ENCODE measurements at places on chromosomes 2 and 18.

GRCh38 chr2:13135369-13135768, 418.6 kb downstream of the TRIB2 start:
- no peak for DNase-seq

DNA sequence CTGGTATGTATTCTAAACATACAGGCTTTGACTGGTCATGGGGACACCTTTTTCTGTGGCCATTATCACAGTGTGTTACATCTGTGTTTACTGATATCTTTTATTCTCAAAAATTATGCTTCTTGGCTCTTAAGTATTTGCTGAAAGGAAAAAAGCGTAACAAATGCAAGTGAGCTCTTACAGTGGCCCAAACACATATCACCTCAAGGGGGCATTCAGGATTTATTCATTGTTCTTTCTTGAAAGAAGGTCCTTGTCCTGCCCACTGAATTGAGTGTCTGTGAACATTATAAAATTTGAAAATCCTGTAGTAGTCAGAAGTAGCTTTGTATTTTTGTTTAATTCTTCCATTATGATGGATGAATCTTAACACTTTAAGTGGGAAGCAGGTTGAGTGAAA, 454.5 kb downstream of the XIRP2 start:
- DNase-seq, result no peak

- no peak for DNase-seq
Measured at GRCh38 chr18:55427951-55428350, 160.0 kb downstream of the TCF4 start.

DNA sequence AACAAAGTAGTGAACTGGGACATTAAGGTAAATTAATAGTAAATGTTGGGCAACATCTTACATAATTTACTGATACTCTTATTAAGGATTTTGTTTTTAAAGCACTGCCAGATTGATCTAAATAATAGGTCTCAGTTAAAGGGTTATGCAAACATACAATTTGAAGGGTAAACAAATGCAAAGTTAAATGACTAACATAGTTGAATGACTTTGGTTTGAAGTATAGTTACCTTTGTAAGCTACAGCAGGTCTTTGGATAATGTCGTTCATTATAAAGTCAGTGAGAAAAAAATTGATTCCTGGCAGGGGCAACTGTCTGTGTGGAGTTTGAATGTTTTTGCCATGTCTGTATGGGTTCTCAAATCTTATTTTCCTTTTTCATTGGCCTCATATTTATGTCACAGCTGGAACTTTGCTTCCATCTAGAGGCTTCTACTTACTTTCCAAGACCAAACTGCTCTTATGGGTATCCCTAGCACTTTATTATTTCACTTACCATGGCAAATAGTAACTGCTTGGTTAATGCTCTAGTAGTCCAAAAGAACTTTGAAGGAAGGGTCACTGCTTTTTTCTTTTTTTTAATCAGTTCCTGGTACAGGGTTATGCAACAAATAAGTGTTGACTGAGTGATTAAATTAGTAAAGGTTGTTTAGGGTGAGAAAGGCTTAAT, 107.8 kb downstream of the NBEAL1 start:
- DNase-seq, result no peak

GRCh38 chr2:45860136-45861121, 209.0 kb downstream of the PRKCE start:
- no peak for DNase-seq

GRCh38 chr2:171670655-171671054, 16.6 kb upstream of the DYNC1I2 start:
- no peak for DNase-seq

- DNase-seq, result no peak
Measured at GRCh38 chr2:183125659-183126341, 1.6 kb downstream of the NUP35 start.

GRCh38 chr2:159411460-159411859, 125.0 kb upstream of the WDSUB1 start:
- DNase-seq, result no peak

- DNase-seq, result peak; percentile 85
Measured at GRCh38 chr2:240437861-240438809, 2.7 kb downstream of the GPC1 start.

DNA sequence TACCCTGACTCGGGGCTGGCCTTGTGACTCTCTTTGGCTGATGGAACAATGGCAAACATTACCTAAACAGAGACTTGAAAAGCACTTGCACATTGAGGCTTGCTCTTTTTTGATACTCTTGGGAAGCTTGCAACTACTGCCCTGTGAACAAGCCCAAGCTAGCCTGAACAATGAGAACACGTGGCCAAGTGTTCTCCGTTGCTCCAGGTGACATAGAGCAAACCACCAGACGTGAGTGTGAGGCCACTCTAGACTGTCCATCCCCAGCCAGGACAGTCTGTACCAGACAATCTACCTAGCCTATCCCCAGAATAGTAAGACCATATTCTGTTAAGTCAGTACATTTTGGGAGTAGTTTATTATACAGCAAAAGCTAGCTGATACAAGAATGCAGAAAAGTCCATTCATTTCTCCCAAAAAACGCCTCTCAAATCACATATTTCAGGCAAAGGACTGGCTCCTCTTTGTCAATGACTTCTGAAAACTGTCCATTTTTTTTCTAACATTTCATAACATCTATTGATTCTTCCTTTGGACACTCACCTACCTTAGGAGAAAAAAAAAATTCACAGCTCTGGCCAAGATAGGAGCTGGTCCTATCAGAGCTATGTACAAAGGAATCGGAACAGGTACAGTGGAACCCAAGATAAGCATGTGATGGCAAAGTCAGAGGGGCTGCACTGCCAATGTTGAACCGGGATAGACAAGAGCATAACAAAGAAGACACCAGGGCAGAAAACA, 142.1 kb upstream of the PKDCC start:
- DNase-seq, result no peak

DNA sequence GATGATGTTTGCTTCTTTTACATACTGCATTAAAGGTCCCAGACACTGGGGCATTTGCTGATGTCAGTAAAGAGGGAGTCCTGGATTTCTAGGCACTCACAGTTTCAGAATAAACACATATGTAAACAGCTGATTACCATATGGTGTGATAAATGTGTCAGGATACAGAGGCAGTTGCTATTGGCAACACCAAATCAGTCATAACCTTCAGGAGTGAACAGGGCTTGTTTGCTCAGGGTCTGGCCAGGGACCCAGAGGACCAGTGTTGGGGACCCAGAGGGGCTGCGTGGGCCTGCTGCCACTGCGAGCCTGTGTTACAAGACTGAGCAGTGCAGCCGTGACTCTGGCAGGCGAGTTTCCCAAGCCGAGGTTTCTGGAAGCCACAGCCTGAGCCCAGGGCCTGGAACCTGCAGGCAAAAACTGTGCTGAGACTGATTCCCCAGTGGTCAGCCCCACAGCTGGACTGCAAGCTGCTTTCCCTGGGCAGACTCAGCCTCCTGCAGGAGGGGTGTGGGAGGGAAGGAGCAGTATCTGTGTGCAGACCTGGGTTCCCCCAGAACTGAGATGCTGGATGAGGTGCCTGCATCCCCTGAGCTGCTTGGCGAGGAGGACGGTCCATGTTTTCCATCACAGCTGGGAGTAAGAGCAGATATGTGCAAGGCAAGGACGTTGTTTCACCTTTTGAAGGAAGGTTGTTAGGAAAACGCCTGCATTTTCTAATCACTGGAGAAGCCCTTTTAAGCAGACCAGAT, 23.6 kb downstream of the ASAP2 start:
- no peak for DNase-seq

- DNase-seq, result no peak
Measured at GRCh38 chr2:192091476-192091875, 103.3 kb downstream of the TMEFF2 start.

DNA sequence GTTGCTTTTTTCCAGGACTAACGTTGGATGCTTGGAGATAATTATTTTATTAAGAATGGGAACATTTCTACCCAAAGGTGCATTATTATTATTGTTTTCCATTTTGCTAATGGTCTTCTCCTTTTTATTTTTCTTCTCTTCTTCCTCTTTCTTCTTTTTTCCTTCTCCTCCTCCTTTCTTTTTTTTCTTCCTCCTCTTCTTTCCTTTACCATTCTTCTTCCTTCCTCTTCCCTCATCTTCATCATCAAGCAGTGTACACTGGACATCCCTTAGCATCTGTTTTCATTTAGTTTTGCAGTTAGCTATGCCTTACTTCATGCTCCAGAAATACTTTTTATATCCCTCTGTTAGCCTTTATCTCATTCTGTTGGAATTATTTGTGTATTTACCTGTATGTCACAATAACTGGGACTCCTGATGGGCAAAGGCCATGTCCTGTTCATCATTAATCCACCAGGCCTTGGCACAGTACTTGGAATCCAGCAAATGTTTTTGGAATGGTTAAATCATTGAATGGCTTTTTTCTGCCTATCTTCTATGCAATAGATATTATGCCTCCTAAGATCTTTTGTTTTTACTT, 162.7 kb downstream of the CAMKMT start:
- no peak for DNase-seq

DNA sequence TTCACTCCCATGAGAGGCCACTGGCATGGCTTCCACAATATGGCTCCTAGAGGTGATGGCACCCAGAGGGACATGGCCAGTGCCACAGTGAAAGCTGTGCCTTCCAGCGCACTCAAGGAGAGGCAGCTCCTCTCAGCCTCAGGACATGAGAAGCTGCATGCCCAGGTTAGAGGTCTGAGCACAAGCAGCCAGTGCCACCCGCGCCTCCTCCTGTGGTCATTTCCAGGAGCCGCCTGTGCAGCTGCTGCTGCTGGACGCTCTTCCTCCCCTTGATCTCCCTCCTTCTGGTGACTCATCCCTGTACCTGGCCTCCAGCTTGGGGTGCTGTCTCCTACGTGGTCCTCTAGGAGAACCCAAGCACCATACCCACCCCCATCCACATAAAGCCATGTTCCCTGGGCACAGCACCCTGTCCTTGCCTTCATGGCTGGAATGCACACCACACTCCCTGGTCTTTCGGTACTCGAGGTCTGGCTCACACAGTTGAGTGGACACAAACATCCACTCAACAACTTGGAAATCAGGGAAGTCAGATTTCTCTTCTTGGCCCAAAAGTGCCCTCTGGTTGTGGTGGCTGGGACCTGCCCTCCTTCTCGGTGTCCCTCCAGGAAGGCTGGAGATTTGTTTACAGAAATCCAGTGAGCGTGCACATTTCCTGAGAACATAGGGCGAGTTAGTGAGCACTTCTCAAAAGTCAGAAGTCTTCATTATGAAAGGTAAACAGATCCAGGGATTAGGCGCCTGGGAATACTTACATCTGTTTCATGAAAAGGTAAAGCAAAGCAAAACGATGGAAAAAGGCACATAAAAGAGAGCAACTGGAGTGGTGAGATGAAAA, 96.7 kb downstream of the EIPR1 start:
- no peak for DNase-seq

DNA sequence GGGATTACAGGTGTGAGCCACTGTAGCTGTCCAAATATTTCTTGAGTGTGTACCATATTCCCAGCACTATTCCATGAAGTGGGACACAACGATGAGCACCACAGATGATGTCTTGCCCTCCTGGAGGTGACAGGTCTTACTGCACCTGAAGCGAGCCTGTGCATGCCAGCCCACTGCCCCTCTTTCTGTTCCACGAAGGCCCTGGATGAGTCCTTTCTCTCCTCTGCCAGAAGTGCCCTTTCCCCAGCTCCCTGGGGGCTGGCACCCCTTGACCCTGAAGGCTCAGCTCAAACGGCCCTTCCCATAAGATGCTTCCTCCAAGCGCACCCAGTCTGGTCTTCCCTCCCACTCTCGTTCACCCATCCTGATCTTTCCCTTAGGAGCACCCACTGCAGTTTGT, 5.5 kb downstream of the ATP6V1B1 start:
- DNase-seq, result no peak

- DNase-seq, result no peak
Measured at GRCh38 chr2:44817673-44818335, 123.7 kb upstream of the SIX3 start.

- DNase-seq, result peak; percentile 27
Measured at GRCh38 chr2:65800998-65801397, 368.6 kb upstream of the SPRED2 start.

- no peak for DNase-seq
Measured at GRCh38 chr2:112006076-112006410, 49.0 kb upstream of the TMEM87B start.

GRCh38 chr18:59560556-59560955, 136.7 kb downstream of the CCBE1 start:
- DNase-seq, result no peak
